Vagina (tissue), 2 donors: ENCODE measurements at places on chromosomes 5 and 9.

- no peak for DNase-seq
Observed at GRCh38 chr5:14420101-14420811, 161.3 kb upstream of the OTULINL start.

DNA sequence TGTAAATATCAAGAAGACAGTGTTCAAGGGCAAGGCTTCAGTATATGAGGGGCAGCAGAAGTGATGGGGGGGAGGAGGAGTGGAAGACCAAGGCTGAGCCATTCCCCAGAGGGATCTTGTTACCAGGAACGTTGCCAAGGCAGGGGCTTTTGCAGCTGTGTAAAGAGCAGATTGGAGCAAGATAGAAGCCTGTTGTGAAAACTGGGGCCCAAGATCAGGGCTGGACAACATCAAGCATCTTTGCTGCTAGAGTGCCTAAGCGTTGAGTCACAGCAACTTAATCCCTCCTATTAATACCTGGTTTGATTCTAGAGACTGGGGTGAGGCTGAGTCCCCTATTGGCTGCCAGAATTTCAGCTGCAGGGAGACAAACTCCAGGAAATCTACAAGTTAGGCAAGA is 18.4 kb upstream of the ERCC6L2 start:
- no peak for DNase-seq

- no peak for DNase-seq
Observed at GRCh38 chr5:135560858-135561257, 17.9 kb downstream of the CXCL14 start.

DNA sequence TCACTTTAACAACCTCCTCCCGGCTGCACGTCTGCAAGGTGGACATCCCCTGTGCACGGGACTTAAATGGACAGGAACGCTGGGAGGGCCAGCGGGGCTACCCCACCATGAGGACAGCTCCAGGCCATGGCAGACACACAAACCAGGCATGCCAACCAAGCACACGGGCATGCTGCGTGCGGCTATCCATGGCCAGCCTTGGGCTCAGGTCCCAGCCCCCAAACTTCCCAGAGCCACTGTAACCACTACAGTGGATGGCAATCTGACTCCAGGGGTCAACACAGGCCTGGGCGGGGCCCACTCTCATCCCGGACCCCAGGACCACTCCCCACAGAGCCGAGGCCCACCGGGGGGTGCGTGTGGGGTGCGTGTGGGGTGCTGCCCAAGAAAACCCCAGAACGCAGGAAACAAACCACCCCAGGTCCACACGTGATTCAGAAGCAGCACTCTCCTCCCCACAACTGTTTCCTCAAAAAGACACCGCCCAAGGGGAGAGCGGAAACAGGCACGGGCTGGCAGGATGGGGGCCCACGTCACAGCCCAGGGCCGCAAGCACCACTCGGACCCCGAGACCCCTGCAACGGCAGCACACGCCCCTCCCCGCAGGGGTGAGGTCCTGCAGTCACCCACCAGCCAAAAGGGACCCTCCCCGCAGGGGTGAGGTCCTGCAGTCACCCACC is 7.4 kb downstream of the SLC12A7 start:
- DNase-seq = no peak

DNA sequence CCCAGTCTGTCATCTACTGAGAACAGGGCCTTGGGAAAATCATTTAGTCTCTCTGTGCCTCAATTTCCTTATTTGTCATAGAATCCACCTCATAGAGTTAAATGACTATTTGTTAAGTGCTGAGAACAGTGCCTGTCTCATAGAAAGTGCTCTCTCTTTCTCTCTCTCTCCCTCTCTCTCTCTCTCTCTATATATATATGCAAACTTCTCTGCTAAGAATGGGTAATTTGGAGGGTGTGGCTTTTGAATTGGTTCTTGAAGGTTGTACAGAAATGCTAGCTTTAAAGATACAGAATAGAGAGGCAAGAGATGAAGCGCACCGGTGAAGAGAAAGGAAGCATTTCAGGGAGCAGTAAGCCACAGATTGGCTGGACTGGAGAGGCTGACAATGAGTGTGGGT is 197.4 kb downstream of the FBN2 start:
- no peak for DNase-seq

GRCh38 chr5:109853377-109853776 is 163.7 kb downstream of the MAN2A1 start:
- DNase-seq = no peak

- peak; percentile 84 for DNase-seq
Observed at GRCh38 chr5:175749591-175749990, 91.7 kb downstream of the HRH2 start.
